ENCODE measurements at places on chromosomes 11 and 22.
A peak's percentile ranks its signal among the peaks of the same experiment; 100 is the strongest.

- peak; percentile 99 for DNase-seq
These were observed at the start of the genes FAU and MRPL49 for GRCh38 chr11:65121865-65122696. FAU (minus strand) TSS chr11:65122134; CDS start chr11:65121813, 321 bp downstream. MRPL49 (plus strand) TSS chr11:65122321; CDS start chr11:65122347, 26 bp downstream.

GRCh38 chr11:4167758-4168157 is 73.2 kb downstream of the RRM1 start:
- DNase-seq: no peak

DNA sequence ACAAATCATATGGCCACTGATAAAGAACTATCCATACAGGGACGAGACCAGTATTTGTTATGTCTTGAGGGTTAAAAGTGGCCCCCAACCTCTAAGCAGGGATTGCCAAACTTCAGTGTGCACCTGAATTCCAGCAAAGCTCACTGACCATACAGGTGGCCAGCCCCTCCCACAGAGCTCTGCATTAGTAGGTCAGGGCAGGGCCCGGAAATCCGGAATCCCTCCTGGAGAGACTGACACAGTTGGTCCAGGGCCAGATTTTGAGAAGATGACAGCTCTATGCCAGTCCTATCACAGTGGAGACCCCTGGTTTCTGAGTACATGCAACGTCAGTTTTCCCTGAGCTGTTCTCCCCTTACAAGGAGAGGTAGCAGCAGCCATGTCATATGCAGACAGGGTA is 20.8 kb downstream of the VPS37C start:
- DNase-seq: no peak

GRCh38 chr11:67581469-67581868 is 2.1 kb upstream of the GSTP1 start:
- no peak for DNase-seq

GRCh38 chr22:17434856-17435255 is 65.6 kb downstream of the CECR2 start:
- no peak for DNase-seq

DNA sequence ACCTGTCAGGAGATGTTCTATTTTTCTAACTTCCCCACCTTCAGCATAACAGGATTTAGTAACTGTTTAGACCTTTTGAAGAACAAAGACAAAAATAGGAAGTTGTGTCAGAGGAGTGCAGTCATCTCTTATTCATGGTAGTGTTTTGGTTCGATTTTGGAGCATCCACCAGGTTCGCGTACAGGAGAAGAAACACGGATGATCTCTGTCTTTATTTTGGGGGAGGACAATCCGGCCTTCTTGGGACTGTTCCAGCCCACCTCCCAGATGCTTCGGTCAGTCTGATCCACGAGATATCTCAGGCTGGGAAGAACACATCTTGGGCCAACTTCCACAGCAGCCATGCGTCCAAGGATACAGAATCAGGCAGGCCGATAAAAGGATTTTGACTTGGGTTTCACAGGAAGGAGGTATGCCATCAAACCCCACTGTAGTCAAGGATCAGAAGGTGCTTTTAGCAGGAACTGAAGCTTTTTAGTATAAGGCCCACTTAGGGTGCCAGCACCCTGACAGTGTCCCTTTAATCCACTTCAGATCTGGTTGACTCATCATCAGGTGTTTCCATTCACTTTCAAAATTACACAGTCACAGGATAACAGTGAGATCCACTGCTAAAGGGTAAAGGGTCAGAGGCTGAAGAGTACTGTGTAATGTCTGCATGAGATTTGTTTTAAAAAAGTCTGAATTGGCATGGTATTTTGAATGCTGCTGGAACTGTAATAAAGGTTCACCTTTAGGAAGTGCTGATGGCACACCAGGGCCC is 16.5 kb downstream of the PATZ1 start:
- DNase-seq: no peak

GRCh38 chr11:46948378-46949131 is 12.0 kb downstream of the CSTPP1 start:
- no peak for DNase-seq

- DNase-seq: no peak
These were observed 31.6 kb upstream of the ME3 start for GRCh38 chr11:86703987-86704386.

DNA sequence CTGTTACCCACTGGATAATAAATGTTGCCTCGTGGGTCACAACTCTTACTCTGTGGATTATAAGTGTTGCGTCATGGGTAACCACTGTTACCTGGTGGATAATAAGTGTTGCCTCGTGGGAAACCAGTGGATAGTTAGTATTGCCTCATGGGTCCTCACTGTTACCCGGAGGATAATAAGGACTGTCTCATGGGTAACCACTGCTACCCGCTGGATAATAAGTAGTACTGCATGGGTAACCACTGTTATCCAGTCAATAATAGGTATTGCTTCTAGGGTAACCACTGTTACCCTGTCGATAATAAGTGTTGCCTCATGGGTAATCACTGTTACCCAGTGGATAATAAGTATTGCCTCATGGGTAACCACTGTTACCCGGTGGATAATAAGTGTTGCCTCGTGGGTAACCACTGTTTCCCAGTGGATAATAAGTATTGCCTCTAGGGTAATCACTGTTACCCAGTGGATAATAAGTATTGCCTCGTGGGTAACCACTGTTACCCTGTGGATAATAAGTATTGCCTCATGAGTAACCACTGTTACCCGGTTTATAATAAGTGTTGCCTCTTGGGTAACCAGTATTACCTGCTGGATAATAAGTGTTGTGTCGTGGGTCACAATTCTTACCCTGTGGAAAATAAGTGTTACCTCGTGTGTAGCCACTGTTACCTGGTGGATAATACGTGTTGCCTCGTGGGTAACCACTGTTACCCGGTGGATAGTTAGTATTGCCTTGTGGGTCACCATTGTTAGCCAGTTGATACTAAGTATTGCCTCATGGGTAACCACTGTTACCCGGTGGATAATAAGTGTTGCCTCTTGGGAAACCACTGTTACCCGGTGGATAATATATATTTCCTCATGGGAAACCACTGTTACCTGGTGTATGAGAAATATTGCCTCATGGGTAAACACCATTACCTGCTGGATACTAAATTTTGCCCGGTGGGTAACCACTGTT is 15.7 kb upstream of the NXPE4 start:
- DNase-seq: no peak

- DNase-seq: no peak
These were observed 23.4 kb upstream of the CLNS1A start for GRCh38 chr11:77660947-77661346.

Measured in NCI-H1092 (cell line).